ENCODE measurements at places on chromosomes 1 and 21.

GRCh38 chr21:34282223-34282622, 81.6 kb upstream of the KCNE2 start:
- no peak for DNase-seq

GRCh38 chr1:182520736-182521135, 68.3 kb downstream of the RNASEL start:
- no peak for DNase-seq

GRCh38 chr1:39204441-39205081, at the start of gene MACF1:
Gene MACF1 (plus strand): TSS chr1:39204695. CDS start chr1:39205023, 328 bp downstream.
- DNase-seq, result no peak

DNA sequence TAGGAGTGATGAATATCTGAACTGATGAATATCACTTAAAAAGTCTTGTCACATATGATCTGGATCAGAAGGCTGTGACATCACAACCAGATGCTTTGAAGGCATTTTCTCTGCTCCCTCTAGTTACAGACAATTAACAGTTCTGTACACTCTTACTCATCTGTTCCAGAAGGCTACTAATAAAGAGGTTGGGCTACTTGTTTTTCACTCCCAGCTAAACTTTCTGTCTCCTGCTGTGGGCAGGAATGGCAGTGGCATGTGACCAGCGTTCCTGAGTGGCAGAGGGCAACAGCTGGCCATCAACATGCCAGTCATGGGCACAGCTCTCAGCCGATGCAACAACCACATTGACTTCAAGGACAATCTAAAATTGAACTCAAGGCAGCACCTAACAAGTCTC, 66.7 kb downstream of the SLC45A1 start:
- DNase-seq, result no peak

GRCh38 chr1:59972216-59972927, 45.8 kb upstream of the CYP2J2 start:
- no peak for DNase-seq

- DNase-seq, result no peak
Observed at GRCh38 chr1:53410701-53411100, 48.5 kb upstream of the DMRTB1 start.

- no peak for DNase-seq
Observed at GRCh38 chr1:46521414-46521813, 30.0 kb downstream of the KNCN start.

DNA sequence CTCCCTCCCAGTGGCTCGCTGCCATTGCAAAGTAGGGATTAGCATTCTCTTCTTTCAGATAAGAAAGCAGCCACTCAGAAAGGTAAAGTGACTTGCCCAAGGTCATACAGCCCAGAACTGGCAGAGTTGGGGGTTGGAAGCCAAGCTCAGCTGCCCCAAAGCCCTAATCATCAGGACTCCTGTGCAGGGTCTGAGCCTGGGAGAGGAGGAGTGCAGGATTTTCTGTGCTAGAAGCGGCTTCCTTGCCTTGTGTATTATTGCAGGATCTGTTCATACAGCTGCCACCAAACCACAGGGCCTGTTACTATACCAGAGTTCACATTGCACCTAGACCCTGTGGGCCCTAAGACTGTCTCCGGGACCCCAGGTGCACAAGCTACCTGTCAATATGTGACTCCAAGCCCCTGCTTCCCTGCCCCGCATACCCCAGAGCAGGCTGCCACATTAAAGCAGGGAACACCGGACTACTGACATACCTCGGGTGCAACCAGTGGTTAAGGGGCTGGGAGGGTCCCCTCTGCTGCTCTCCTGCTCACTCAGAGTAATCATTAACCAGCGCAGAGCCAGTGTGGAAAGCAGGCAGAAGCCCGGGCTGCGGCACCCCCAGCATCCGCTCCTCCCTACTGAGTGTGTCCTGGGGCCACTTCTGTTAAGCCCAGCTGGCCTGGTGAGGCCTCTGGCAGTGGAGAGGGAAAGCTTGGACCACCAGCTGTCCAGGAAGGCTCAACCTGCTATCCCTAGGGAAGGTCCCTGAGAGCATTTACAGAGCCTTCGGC, 15.8 kb downstream of the HSPG2 start:
- DNase-seq, result no peak

DNA sequence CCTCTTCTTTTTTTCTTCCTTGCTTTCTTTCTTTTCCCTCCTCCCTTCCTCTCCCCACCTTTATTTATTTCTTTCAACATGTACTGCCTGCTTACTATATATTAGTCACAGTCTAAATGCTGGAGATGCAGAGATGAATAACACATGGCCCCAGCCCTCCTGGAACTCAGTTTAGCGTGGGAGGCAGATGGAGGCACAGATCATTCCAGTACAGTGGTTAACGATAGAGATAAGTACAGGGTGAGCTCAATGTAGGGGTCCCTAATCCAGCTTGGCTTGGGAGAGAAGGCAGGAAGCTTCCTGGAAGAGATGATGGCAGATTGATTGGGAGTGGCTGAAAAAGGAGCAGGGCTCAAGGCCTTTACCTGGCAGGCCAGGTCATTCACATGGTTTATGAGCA, 55.6 kb upstream of the PPP2R5A start:
- DNase-seq, result no peak

DNA sequence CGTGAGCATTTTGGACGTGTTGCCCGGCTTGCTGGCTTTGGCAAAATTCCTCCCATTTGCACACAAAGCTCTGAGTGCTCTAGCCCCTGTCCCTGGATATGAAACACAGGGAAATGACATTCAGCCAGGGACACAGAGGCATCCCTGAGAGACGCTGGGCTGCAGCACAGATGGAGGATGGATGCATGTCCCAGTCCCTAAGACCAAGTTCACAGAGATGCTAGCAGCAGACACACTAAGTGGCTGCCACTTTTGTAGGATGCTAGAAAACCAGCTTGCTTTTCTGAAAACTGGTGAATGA, 12.5 kb downstream of the ACTRT2 start:
- no peak for DNase-seq

DNA sequence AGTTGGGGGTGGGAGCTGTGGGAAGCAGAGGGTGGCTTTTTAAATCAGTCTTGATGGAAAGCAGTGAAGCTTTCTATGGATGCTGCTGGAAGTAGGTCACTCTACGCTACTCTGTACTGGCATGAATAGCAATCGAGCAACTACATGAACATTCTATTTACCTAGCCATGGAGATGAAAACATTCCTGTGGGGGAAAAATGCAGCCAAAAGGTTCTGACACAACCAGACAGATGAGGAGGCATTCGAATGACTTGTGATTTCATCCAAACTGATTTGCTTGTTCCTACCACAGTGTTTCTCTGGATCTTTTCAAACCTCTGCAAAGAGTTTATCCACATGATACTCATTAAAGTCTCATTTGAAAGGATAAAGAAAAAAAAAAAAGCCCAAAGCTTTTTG, 95.0 kb downstream of the ASTN1 start:
- no peak for DNase-seq

DNA sequence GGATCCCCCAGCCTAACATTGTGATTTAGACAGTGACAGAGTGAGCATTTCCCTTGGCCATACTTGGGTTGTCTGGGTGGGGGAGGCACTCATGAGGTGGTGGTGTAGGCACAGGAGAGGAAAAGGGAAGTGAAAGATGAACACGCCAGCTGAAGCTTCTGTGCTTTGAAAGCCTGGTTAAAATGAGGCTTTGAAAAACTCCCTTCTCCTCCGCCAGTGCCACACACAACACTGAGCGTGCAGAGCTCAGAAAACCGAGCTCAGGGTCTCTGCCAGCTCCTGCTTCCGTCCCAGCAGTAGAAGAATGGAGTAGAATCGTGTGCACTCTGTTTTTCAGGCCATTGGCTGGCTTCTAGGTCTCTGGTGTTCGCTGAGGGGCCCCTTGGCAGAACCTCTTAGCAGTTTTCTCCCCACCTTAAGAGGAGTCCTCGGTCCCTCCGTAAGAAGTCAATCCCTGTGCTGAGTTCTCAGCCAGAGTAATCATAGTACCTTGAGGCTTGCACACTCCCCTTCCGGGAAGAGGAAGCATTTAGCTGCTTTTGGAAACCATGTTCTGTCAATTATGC, 12.9 kb downstream of the PLEKHM2 start:
- peak; percentile 83 for DNase-seq

GRCh38 chr1:213369465-213369864, 318.4 kb downstream of the RPS6KC1 start:
- DNase-seq, result no peak

GRCh38 chr1:33382661-33383415, 48.1 kb downstream of the PHC2 start:
- DNase-seq, result no peak

GRCh38 chr1:110600716-110601115, 5.4 kb downstream of the KCNA2 start:
- no peak for DNase-seq

DNA sequence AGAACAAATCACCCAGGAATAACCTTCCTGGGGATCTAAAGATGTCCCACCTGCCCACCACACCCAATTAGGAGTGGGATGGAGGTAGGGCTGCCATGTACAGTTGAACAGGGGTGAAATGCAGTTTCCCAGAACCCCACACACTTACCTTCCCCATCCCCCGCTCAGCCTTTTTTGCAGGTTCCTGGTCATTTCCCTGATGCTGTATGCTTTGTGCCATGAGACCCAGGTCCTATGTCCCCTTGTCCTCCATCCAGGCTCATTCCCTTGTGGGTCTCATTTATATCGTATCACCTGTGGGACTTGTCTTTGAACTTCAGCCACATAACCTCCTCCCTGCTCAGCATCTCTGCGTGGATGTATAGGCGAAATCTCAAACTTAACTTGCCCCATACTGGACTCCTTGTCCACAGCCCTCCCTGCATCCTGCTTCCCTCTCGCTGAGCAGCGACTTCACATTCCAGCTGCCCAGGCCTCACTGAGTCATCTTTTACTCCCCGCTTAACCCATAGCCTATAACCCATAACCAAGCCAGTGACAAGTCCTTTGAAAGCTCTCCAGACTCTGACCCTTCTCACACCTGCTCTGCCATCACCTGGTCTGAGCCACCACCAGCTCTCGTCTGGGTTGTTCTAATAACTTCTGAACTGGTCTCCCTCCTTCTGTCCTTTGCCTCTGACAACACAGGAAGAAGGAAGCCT, 4.7 kb downstream of the LDLRAD2 start:
- no peak for DNase-seq

DNA sequence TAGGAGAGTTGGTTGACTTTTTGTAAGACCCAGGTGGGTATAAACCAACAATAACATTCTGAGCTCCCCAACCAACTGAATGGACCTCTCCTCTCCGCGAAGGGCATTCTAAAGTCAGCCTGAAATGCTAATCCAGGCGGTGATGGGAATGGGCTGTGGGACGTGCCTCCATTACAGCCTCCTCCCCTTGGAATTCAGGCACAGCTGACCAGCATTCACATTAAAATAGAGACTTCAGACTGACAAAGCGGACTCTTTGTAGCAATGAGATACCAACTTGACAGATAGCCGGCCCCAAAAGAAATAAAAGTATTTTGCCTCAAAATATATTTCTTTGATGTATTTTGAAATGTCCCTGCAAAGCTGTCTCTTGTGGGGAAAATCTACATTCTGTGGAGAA, 101.7 kb downstream of the KIF26B start:
- no peak for DNase-seq

DNA sequence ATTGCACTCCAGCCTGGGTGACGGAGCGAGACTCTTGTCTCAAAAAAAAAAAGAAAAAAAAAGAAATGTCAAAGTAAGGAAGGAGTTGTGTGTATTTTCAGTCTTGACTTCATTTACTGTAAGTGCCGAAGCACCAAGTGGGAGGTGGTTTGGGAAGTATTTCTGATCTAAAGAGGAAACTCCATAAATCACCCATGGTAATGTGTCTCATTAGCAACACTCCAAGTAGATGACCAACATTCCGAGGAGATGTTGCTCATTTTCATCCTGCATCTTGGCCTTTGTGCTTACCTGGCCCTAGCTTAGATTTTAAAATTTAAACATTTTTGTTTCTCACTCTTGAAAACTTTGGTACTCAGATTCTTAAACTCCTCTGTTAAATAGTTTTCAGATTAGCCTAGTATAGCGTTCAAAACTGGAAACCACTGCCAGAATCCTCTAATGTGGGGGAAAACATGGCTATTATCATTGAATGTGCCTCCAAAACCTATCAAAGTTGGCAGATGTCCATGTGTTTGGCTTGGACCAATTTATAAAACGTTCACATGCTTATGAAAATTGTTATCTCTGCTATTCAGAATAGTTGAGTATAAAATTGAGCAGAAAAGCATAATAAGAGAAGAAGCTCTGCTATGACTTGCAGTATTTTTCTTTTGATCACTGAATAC, 110.4 kb downstream of the NFIA start:
- DNase-seq, result no peak

- DNase-seq, result no peak
Observed at GRCh38 chr1:236728752-236729151, 42.5 kb downstream of the ACTN2 start.

- no peak for DNase-seq
Observed at GRCh38 chr1:230589951-230590350, 52.3 kb upstream of the COG2 start.

GRCh38 chr1:212565571-212566305, 42.8 kb upstream of the ATF3 start:
- DNase-seq, result no peak

GRCh38 chr1:230279583-230279945, 146.6 kb downstream of the PGBD5 start:
- no peak for DNase-seq

- no peak for DNase-seq
Observed at GRCh38 chr1:23403038-23403336, 21.6 kb downstream of the TCEA3 start.

DNA sequence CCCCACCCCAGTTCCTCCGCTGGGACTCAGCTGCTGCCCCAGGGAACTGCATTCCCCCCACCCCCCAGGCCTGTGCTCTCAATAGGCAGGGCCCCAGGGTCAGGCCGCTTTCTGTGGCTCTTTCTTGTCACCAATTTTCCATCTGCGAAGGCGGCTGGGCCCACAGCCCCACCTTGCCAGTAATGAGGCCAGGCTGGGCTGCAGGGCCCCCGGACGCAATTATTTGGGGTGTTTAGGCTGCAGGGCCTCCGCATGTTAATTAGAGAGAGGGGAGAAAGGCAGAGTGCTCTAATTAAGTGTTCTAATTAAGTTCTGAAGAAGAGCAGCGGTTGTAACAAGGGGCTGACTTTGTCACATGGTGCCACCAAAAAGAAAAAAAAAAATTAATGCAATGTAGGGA, 71.8 kb downstream of the EPHB2 start:
- no peak for DNase-seq

- DNase-seq, result no peak
Observed at GRCh38 chr1:63575340-63575826, 17.8 kb upstream of the PGM1 start.

DNA sequence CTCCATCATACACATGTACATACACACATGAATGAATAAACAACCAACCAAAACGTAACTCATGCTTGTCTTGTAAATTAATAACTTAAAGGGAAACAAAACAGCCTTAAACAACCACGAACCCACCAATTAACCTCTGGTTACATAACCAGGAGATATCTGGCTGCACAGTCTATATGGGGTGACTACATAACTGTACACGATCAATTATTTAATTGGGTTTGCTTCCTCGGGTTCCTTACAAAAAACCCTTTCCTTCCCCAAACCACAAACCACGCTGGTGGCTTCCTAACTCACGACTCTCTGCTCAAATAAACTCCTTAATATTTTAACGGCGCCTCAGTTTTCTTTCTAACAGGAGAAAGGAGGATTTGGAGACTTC, 744 bp downstream of the ZNF670 start:
- DNase-seq, result peak; percentile 27

Measured in GM13977 (cell line).